ENCODE measurements at places on chromosomes 6 and 20. TPM values are rescaled to one million over a fixed set of nuclear protein-coding genes. Genes with fewer than 3 reads are reported as not detected.

- H3K4me3 ChIP-seq: no peak overlapping the region
- no peak overlapping the region for H3K27ac ChIP-seq
These were observed 42.8 kb downstream of the CDC5L start for GRCh38 chr6:44430326-44430725.

DNA sequence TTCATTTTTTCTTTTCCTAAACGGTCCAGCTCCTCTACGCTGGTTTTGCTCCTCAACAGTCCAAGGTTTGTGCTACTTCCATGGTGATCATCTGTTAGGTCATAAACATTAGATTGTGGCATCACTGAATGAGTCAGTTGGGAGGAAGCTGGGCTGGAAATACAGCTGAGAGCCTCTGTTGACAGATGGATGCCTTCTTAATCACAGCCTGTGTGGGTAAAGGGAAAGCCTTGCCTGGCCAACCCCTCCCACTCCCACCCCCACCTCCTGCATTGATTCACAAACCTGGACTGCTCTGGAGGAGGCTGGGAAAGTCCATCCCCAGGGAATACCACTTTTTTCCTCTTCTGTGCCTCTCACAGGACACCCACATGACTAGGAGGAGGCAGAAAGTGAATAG, 180.6 kb upstream of the CCN2 start:
- DNase-seq: no peak
- H3K4me3 ChIP-seq: no peak overlapping the region
- H3K27ac ChIP-seq: no peak overlapping the region
- H3K36me3 ChIP-seq: no peaks in the 10 kb centered on the region

- peaks cover 32% of the 10 kb centered on the region for H3K27me3 ChIP-seq
- H3K36me3 ChIP-seq: no peaks in the 10 kb centered on the region
- peaks cover 21% of the 10 kb centered on the region for H3K4me1 ChIP-seq
- no peak overlapping the region for H3K27ac ChIP-seq
These were observed 106.2 kb downstream of the KIF13A start for GRCh38 chr6:17881085-17881858.

GRCh38 chr6:31113861-31114540, 599 bp upstream of the PSORS1C1 start:
- DNase-seq: no peak
- no peaks in the 10 kb centered on the region for H3K36me3 ChIP-seq
- no peaks in the 10 kb centered on the region for H3K27me3 ChIP-seq

- H3K27me3 ChIP-seq: peaks cover 22% of the 10 kb centered on the region
- H3K4me3 ChIP-seq: no peak overlapping the region
- no peak for DNase-seq
These were observed 47.5 kb upstream of the POPDC3 start for GRCh38 chr6:105227295-105227767.

DNA sequence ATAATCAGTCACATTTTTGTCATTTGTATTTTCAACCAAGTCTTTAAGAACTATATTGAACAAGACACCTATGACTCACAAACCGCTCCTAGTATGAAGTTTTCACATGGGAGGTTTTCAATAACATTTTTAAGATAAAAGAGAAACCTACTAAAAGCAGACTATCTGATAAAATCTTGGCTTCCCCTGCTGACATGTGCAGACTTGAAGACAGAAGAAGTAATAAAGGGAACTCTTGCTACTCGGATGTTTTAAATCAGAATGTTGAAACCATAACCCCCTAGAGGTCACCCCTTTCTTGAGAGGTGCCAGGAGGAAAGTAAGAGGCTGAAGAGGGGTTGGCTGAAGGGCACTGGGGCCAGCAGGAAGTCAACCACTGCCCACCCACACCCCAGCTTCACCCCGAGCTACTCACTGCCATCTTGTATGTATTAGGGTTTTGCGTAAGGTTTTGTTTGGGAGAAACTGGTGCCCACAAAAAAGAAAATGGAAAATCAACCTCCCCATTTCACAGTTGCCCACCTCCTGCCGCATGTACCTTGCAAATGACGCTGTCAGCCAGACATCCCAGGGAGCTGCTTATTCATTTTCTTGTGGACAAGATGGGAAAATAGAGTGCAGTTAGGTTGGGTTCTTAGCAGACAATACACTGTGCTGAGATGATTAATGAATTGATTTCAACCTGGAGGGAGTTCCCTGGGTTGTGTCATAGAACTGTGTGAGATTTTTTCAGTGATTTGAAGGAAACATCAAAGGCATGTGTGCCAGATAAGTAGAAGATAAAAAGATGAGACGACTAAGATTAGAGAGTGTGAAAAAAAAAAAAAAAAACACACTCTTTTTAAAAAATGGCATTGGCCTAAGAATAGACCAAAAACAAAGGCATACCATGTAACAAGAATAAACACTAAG, 83.2 kb upstream of the TAB2 start:
- H3K4me3 ChIP-seq: peak overlapping the region; percentile 59
- peaks cover 4% of the 10 kb centered on the region for H3K36me3 ChIP-seq
- DNase-seq: peak; percentile 74
- peak overlapping the region; percentile 94 for H3K27ac ChIP-seq

DNA sequence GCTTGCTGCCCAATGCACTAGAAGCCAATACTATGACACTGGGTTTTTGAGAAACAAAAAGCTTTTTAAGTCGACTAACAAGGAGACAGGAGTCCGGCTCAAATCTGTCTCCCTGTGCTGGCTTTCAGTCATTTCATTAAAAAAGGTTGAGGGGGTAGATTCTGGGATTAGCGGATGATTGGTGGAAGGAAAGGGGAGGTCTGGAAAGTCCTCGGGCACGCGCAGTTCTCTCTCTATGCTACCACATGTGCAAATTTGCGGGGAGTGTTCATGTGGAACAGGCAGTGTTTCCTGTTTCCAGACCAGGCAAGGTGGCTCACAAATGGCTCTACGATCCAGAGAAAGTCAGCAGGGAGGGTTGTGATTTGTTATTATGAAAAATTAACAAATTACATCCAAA, 89.1 kb upstream of the TOX2 start:
- H3K36me3 ChIP-seq: no peaks in the 10 kb centered on the region
- peaks cover 16% of the 10 kb centered on the region for H3K27me3 ChIP-seq
- peaks cover 9% of the 10 kb centered on the region for H3K4me1 ChIP-seq
- H3K27ac ChIP-seq: no peak overlapping the region

DNA sequence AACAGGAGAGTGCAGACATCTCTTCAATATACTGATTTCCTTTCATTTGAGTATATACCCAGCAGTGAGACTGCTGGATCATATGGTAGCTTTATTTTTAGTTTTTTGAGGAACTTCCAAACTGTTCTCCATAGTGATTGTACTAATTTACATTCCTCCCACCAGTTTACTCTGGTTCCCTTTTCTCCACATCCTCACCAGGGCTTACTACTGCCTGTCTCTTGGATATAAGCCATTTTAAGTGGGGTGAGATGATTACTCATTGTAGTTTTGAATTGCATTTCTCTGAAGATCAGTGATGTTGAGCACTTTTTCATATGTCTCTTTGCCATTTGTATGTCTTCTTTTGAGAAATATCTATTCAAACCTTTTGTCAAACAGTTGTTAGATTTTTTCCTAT, 64.9 kb upstream of the HMGCLL1 start:
- no peak overlapping the region for H3K27ac ChIP-seq
- H3K36me3 ChIP-seq: no peaks in the 10 kb centered on the region
- H3K27me3 ChIP-seq: no peaks in the 10 kb centered on the region
- H3K4me3 ChIP-seq: no peak overlapping the region

DNA sequence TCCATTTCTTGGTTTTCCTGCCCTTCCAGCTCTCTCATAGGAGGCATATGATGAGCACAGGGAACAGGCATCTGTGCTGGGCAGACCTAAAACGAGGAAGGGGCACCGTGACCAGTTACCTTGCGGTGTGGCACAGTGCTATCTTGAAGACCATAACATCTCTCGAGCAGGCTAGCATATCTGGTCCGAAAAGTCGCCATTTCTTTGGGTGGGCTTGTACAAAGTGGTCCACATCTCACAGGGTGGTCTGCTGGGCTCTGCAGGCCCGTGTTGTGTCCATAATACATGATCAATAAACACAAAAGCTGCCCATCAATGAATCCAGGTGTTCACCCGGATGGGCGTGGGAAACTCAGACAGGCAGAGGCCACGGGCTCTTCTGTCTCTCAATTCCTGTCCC, 115.7 kb downstream of the PHACTR3 start:
- no peaks in the 10 kb centered on the region for H3K4me1 ChIP-seq
- no peak overlapping the region for H3K4me3 ChIP-seq
- no peaks in the 10 kb centered on the region for H3K36me3 ChIP-seq

DNA sequence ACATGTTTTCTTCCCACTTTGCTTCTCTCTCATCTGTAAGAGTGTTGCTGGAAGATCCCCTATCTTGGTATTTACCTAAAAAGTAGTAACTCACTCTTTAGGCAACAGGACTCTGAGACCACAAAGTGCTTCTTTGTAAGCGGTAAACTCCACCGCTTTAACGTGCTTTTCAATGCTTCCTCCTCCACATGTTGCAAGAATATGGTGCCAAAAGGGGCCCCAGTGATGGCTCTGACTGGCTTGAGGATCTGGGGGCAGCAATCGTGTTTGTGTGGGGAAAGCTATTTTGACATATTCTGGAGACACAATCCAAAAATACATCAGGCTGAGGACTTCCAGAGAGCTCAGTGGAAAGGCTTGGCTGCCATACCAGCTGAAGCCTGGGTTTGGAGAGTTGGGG, 12.4 kb upstream of the CPNE5 start:
- peaks cover 58% of the 10 kb centered on the region for H3K36me3 ChIP-seq
- DNase-seq: no peak
- no peaks in the 10 kb centered on the region for H3K27me3 ChIP-seq
- H3K4me1 ChIP-seq: peaks cover 7% of the 10 kb centered on the region
- no peak overlapping the region for H3K4me3 ChIP-seq

DNA sequence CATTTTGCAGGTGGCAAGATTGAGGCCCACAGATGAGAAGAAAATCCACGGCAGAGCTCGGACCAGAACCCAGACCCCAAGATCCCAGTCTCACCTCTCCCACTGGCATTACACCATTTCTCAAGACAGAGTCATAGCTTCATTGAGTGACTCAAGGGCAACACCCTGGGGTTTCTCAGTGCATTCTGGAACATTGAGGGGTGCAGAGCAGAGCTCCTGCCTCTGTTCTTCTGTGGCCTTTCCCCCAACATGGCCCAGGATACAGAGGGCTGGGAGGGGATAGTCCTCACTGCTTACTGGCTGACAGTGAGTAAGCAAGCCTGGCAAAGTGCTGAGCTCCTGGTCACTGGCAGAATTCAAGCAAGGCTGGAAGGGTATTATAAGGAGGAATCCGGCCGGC, 74.0 kb downstream of the MDGA1 start:
- H3K36me3 ChIP-seq: no peaks in the 10 kb centered on the region
- no peak for DNase-seq
- no peak overlapping the region for H3K27ac ChIP-seq
- peaks cover 5% of the 10 kb centered on the region for H3K27me3 ChIP-seq

GRCh38 chr6:163122365-163122764, 292.2 kb upstream of the QKI start:
- no peak overlapping the region for H3K4me3 ChIP-seq
- H3K36me3 ChIP-seq: no peaks in the 10 kb centered on the region
- H3K27me3 ChIP-seq: peaks cover 4% of the 10 kb centered on the region
- no peaks in the 10 kb centered on the region for H3K4me1 ChIP-seq

- no peak overlapping the region for H3K4me3 ChIP-seq
- DNase-seq: no peak
- no peak overlapping the region for H3K27ac ChIP-seq
- H3K27me3 ChIP-seq: no peaks in the 10 kb centered on the region
- no peaks in the 10 kb centered on the region for H3K36me3 ChIP-seq
- peaks cover 33% of the 10 kb centered on the region for H3K4me1 ChIP-seq
These were observed 129.4 kb downstream of the BCAS1 start for GRCh38 chr20:53940907-53941545.

- no peak overlapping the region for H3K4me3 ChIP-seq
- H3K27ac ChIP-seq: no peak overlapping the region
- no peaks in the 10 kb centered on the region for H3K36me3 ChIP-seq
- H3K4me1 ChIP-seq: peaks cover 10% of the 10 kb centered on the region
- DNase-seq: no peak
These were observed 3.6 kb downstream of the AVP start for GRCh38 chr20:3080939-3081388.

DNA sequence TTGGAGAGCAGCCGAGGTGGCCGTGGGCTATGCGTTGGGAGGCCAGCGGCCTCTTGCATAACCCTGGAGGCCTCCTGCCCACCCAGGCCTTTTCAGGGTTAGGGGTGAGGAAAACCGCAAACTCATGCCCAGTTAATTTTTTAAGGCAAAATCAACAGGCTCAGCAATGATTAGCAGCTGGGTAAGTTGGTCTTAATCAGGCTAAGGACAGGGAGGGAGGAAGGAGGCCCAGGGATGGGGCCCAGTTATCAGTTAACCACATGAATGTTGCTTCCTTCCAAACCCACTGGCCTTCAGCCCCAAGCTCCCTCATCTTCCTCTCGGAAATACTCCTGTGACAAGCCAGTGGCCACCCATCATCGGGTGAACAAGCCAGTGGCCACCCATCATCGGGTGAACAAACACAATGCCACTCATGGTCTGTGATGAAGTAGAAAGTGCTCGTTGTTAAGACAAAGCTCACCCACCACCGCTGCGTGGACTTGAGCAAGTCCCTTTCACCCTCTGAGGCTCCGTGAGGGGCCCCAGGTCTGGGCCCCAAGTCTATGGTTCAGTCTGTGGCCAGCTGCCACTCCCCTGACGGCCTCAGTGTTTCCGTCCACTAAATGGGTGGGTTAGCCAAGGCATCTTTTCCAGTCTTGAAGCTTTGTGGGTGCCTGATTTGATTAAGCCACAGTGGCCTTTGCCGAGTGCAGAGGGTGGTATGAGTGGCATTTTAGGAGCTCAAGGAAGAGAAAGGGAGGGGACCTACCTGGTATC, 39.4 kb downstream of the HNF4A start:
- no peaks in the 10 kb centered on the region for H3K4me1 ChIP-seq
- DNase-seq: no peak
- no peak overlapping the region for H3K4me3 ChIP-seq
- no peak overlapping the region for H3K27ac ChIP-seq

- H3K4me3 ChIP-seq: no peak overlapping the region
- DNase-seq: peak; percentile 80
- H3K27me3 ChIP-seq: peaks cover 3% of the 10 kb centered on the region
- no peaks in the 10 kb centered on the region for H3K4me1 ChIP-seq
- H3K27ac ChIP-seq: no peak overlapping the region
These were observed 209.8 kb upstream of the KCNQ5 start for GRCh38 chr6:72411872-72412708.

Gene SLC24A3
- total RNA-seq: not detected

Gene ADTRP
- total RNA-seq: 20.0 TPM

Gene SFTA2
- total RNA-seq: not detected

Gene KHDC1
- 3.5 TPM for total RNA-seq
